CD8-positive, alpha-beta T cell (primary cell): ENCODE measurements at places on chromosomes 16 and 17.

GRCh38 chr16:67961551-67961957 is 6.9 kb downstream of the SLC12A4 start:
- no peak for DNase-seq

- DNase-seq: no peak
Observed at GRCh38 chr16:69929480-69929879, 21.7 kb upstream of the CLEC18A start.

GRCh38 chr17:9021158-9021991 is at the start of gene NTN1:
TSS of gene NTN1 (plus strand) at chr17:9021510. CDS start at chr17:9022374, 864 bp downstream.
- peak; percentile 53 for DNase-seq

DNA sequence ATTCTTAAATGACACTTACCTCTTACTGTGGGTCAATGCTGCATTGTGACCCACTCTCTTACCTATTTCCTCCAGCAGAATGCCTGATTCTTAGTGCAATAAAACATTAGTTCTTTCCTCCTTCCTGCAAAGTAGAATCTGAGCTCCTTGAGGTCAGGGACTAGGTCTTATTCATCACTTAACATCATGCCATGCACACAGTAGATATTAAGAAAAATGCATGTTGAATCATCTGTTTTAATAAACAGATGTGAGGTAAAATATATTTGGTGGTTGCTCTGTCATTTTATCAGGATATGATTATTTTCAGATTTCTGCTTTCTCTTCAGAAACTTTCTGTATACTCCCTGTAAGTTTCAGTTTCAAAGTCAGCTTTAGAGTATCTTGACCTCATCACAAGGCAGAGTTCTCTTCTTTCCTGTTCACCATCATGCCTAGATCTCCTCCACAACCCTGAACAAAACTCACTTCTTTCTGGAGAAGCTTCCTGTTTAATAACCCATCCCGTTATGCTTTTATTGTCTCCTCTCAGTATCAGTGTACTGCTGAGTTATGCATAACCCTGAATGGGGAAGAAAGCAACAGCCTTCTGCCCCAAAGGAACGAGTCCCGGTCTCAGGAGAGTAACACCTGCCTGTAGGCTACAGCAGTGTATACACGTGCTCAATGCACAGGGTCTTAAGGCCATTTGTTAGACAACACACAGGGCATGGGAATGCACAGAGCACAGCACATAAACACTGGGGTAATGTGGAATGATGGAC is 30.3 kb upstream of the SUPT4H1 start:
- no peak for DNase-seq

DNA sequence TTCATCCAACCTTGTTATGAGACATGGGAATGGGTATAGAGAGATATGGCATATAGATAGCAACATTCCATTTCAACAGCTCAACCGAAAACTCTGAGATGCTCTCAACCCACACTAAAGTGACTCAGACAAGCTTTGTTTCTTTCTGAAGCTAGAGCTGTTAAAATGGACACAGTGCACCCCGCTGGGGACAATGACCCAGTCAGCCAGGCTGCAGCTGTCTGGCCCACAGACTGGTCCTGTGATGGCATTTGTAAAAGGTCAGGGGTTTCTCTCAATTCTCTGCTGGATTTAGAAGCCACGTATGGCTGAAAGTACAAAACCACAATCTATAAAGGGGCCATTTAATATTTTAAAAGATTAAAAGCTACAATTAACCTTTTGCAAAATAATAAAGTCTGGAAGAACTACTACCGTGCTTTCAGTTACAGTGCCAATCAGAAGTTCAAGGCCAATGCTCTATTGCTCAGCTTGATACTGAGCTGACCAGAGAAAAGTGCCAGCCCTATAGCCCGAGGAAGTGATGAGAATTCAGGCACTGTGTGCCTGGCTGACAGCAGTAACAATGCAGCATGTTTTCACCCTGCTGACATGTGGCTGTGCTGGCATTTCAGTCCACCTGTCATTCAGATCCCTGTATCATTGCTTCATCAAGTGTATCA is 60.2 kb downstream of the TEX2 start:
- no peak for DNase-seq

- no peak for DNase-seq
Observed at GRCh38 chr16:84218956-84219355, 20.9 kb downstream of the KCNG4 start.

- no peak for DNase-seq
Observed at GRCh38 chr17:5297245-5297644, 15.2 kb downstream of the RABEP1 start.

DNA sequence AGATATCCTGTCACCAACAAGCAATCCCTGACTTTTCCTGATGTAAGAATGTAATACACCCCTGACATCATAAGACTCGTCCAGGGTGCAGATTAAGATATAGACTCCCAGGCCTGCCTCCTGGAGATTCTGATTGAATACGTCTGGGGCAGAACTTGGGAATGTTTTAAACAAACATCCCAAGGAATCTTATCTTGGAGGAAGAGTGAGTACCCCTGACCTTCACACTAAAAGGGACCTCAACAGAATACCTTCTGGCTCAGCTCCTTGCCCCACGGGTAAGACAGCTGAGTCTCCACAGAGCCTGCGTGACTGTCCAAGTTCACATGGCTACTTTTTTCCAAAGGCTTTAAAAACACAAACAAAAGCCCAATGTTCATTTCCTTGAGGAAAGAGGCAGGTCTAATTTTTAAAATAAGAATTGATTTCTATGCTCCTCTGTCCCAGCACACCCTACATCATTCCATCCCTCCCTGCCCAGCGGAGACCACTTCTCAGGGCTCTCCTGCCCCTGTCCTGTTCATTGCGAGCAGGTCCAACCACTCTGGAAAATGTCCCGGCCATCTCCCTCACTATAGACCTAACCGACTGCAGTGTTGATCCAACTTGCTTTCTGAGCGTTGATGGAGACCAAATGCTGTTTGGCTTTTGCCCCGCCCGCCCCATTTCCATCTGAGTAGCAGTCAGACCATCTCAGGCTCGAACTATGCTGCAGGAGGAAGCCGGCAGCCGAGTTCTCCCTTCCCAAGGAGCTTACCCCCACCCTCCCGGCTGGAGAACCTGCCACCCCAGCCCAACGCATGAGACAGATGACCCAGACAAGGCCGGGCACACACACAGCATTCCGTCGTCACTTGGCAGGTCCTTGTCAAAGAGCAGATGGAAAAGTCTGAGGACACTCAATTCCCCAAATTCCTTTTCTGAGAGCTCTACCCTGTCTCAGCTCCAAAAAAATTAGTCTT is 44.1 kb upstream of the MYH10 start:
- DNase-seq: no peak

GRCh38 chr17:61584866-61585265 is 6.2 kb downstream of the NACA2 start:
- no peak for DNase-seq

DNA sequence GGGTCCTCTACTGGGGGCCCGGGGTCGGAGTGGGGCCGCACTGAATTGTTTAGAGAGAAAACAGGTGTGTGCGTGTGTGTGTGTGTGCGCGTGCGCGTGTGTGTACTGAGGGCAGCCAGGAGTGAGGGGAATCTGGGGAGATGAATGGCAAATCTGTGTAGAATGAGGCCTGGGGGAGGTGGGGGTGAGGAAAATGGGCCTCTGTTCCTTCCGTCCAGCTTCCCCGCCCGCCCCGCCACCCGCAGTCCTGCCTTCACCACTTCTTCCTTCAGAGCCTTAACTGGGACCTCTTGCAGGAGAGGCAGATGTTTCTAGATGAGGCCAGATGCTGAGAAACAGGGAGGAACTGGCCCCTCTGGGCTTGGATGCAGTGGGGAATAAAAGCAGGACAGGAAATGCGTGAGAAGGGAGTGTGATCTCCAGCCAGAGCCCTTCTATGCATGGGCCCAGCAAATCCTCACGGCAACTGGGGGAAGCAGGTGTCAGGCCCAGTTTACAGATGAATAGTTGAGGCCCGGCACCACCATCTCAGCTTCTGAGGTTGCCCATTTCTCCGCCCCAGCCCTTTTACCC is 29.7 kb upstream of the NGFR start:
- no peak for DNase-seq

DNA sequence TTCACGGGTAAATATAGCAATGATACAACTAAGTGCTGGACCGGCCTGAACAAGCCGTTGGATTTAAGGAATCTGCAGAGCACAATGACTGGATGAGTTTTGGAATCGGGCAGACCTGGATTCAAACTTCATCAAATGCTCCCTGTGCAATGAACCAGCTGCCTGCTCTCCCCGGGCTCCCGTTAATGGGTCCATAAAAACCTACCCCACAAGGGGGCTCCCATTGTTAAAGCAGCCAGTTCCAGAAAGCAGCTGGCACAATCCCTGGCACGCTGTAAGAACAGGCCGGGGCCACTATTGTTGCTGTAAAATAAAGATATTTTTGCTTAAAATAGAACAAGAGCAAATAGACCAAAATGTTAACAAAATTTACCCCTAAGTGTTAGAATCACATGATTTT is 131.9 kb downstream of the C16orf95 start:
- DNase-seq: no peak

DNA sequence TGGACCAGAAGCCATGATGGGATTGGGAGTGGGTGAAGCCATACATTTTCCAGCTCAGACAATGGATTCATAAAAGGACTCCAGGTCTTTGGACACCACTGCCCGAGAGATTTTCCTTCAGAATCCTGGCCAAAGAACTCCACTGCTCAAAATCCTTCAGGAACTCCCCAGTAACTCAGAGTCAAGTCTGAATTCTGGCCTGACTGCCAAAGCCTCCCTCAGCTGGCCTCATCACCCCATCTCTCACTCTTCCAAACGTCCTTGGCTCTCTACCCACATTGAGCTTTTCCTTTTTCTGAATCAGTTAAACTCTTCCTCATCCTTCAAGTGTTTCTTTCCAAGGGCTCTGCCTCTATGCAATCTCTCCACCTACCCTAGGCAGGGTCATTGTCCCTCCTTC is 1.2 kb upstream of the SEPTIN1 start:
- no peak for DNase-seq

DNA sequence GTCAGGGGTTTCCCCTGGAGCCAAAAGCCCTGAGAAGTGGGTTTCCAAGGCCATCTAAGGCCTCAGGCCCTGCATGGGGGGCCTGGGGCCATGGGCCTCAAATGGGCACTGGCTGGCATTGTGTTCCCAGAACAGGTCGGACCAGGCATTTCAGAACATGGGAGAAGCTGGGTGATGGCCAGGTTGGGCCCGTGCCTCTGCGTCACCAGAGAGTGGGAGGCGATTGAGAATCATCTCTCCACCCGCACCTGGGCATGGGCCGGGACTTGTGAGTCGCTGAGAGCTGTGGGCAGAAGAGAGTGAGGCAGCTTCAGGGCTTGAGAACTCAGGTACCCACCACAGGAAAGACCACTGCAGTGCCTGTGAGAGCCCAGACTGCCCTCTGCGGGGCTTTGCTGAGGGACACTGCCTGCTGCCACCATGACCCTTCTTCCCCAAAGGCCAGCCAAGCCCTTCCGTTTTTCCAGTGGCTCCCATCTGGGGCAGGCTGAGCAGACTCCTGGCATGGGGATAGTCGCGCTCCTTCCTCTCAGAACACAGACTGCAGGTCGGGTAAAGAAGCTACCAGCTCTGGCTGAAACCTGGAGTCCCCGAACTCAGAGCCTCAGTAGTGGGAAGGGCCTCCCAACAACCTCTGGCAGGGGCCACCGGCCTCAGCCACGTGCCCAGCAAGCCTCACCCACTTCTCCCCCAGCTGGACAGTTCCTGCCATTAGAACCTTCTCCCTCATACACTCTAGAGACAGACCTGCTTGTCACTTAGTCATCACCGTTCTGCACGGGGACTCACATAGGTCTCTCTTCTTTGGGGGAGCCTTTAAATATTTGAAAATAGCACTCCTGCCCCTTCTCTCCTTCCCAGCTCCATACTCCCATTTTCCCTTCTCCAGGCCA is 1.6 kb downstream of the RAB11FIP4 start:
- no peak for DNase-seq

DNA sequence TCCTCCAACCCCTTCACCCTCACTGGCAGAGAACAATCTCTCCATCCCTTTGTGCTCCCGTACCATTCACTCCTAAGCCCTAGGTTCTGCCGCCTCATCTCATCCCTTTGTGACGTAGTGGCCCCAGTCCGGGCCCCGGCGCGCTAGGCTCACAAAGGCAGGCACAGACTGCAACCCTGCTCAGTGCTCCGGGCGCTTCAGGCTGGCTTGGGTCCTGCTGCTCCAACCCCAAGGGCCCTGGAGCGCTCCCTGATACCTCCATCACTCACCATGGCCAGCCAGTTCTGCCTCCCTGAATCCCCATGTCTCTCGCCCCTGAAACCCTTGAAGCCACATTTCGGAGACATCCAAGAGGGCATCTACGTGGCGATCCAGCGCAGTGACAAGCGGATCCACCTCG is at the start of gene KIF2B:
KIF2B (plus strand) TSS at position 164 of the 400 bp plus-strand sequence; CDS start at position 271, 107 bp downstream.
- DNase-seq: no peak

GRCh38 chr16:56625943-56626654 is 518 bp downstream of the MT1E start:
- no peak for DNase-seq
